Pancreas (tissue), 10 donors: ENCODE measurements at places on chromosomes 2 and 18. TPM values are rescaled to one million over a fixed set of nuclear protein-coding genes. Genes with fewer than 3 reads are reported as not detected.

- no peak overlapping the region for H3K27ac ChIP-seq
- H3K27me3 ChIP-seq, result no peaks in the 10 kb centered on the region
Measured at GRCh38 chr2:204321027-204321800, 224.1 kb upstream of the PARD3B start.

GRCh38 chr18:26543373-26543772 is 5.0 kb downstream of the KCTD1 start:
- H3K4me3 ChIP-seq, result no peak overlapping the region
- H3K27ac ChIP-seq, result no peak overlapping the region
- no peaks in the 10 kb centered on the region for H3K27me3 ChIP-seq
- no peaks in the 10 kb centered on the region for H3K36me3 ChIP-seq
- peak; percentile 30 for DNase-seq
- peaks cover 3% of the 10 kb centered on the region for H3K4me1 ChIP-seq

GRCh38 chr18:75406491-75407445 is 20.7 kb downstream of the SMIM21 start:
- no peak overlapping the region for H3K4me3 ChIP-seq
- no peaks in the 10 kb centered on the region for H3K4me1 ChIP-seq
- no peak overlapping the region for H3K27ac ChIP-seq
- DNase-seq, result no peak
- H3K27me3 ChIP-seq, result no peaks in the 10 kb centered on the region

- no peak overlapping the region for H3K27ac ChIP-seq
- no peaks in the 10 kb centered on the region for H3K27me3 ChIP-seq
- no peak overlapping the region for H3K4me3 ChIP-seq
- H3K36me3 ChIP-seq, result no peaks in the 10 kb centered on the region
- no peak for DNase-seq
Measured at GRCh38 chr2:37244017-37244416, 12.6 kb downstream of the NDUFAF7 start.

DNA sequence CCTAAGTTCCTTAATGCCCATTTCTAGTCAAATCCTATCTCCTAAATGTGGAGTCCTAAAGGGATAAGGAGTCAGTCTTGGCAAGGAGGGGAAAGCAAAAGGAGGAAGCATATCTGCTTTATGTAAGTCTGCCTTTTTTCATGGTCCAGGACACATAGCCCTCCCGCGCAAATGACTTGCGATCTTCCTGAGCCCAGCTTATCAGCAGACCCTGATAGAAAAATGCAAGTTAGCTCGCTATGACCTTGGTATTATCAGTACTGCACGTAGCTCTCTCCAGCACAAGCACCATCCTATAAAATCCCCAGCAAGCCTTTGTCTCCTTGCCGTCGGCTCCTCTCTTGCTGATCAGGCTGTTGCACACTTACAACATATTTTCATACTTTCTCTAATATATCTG is 281.4 kb upstream of the KCNH7 start:
- no peak for DNase-seq
- no peak overlapping the region for H3K4me3 ChIP-seq
- H3K27me3 ChIP-seq, result no peaks in the 10 kb centered on the region

- no peaks in the 10 kb centered on the region for H3K36me3 ChIP-seq
- H3K27ac ChIP-seq, result no peak overlapping the region
- H3K4me3 ChIP-seq, result no peak overlapping the region
- DNase-seq, result no peak
- H3K4me1 ChIP-seq, result no peaks in the 10 kb centered on the region
Measured at GRCh38 chr2:233133239-233133638, 73.1 kb downstream of the INPP5D start.

DNA sequence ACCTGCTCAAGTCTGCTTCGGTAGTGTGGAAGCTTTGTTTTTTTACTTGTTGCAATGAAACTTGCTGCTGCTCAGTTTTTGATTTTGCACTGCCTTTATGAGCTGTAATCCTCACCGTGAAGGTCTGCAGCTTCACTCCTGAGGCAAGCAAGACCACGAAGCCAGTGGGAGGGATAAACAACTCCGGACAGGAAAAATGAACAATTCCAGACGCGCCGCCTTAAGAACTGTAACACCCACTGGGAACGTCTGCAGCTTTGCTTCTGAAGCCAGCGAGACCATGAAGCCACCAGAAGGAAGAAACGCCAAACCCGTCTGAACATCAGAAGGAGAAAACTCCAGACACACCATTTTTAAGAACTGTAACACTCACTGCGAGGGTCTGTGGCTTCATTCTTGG is 245.7 kb upstream of the REG3G start:
- no peak overlapping the region for H3K27ac ChIP-seq
- H3K36me3 ChIP-seq, result no peaks in the 10 kb centered on the region
- no peak for DNase-seq
- no peaks in the 10 kb centered on the region for H3K27me3 ChIP-seq

GRCh38 chr18:69455125-69455524 is 54.4 kb downstream of the DOK6 start:
- H3K4me3 ChIP-seq, result no peak overlapping the region
- H3K4me1 ChIP-seq, result no peaks in the 10 kb centered on the region
- no peaks in the 10 kb centered on the region for H3K36me3 ChIP-seq

GRCh38 chr2:195338856-195339255 is 318.2 kb upstream of the SLC39A10 start:
- H3K27me3 ChIP-seq, result no peaks in the 10 kb centered on the region
- no peaks in the 10 kb centered on the region for H3K36me3 ChIP-seq
- no peaks in the 10 kb centered on the region for H3K4me1 ChIP-seq
- H3K27ac ChIP-seq, result no peak overlapping the region
- no peak overlapping the region for H3K4me3 ChIP-seq

- no peaks in the 10 kb centered on the region for H3K27me3 ChIP-seq
- H3K4me1 ChIP-seq, result no peaks in the 10 kb centered on the region
- no peaks in the 10 kb centered on the region for H3K36me3 ChIP-seq
- no peak for DNase-seq
Measured at GRCh38 chr2:24586955-24587354, 95.9 kb downstream of the NCOA1 start.

DNA sequence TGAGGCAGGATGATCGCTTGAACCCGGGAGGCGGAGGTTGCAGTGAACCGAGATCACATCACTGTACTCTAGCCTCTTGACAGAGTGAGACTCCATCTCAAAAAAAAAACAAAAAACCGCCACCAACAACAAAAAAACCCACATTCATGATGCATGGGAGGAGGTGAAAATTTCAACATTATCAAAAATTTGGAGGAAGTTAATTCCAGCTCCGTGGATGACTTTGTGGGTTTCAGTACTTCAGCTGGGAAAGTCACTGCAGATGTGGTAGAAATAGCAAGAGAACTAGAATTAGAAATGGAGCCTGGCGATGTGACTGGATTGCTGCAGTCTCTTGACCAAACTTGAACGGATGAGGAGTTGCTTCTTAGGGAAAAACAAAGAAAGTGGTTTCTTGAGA is 74.3 kb downstream of the PRKCE start:
- H3K4me1 ChIP-seq, result no peaks in the 10 kb centered on the region
- H3K27ac ChIP-seq, result no peak overlapping the region
- DNase-seq, result no peak
- H3K4me3 ChIP-seq, result no peak overlapping the region
- H3K36me3 ChIP-seq, result no peaks in the 10 kb centered on the region
- no peaks in the 10 kb centered on the region for H3K27me3 ChIP-seq

DNA sequence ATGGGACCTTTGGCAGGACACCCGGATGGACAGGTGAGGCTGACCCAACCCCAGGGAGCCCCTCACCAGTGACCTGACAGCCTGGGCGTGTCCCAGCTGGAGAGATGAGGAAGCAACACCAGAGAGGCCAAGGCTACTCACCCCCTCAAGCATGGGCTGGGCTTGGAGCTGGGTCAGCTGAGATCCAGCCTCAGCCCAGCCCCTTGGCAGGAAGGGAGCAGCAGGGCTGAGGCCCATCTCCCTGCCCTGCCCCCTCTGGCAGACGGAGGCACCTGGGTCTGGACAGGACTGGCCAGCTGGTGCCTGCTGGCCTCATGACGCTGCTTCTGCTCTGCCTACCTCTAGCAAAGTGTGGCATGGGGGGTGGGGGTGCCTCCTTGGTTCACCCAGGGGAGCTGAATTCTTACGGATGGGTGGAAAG is 37.8 kb downstream of the HS6ST1 start:
- no peaks in the 10 kb centered on the region for H3K36me3 ChIP-seq
- H3K4me3 ChIP-seq, result no peak overlapping the region
- no peaks in the 10 kb centered on the region for H3K4me1 ChIP-seq
- H3K27ac ChIP-seq, result no peak overlapping the region
- peak; percentile 20 for DNase-seq

GRCh38 chr2:175010848-175011254 is 5.7 kb upstream of the CHN1 start:
- no peak for DNase-seq
- H3K27me3 ChIP-seq, result peaks cover 3% of the 10 kb centered on the region
- no peak overlapping the region for H3K4me3 ChIP-seq
- H3K27ac ChIP-seq, result no peak overlapping the region
- no peaks in the 10 kb centered on the region for H3K36me3 ChIP-seq
- H3K4me1 ChIP-seq, result no peaks in the 10 kb centered on the region

GRCh38 chr2:217035967-217036366 is 176.1 kb upstream of the TNP1 start:
- no peak for DNase-seq
- H3K27me3 ChIP-seq, result no peaks in the 10 kb centered on the region
- no peaks in the 10 kb centered on the region for H3K36me3 ChIP-seq
- no peak overlapping the region for H3K27ac ChIP-seq
- H3K4me3 ChIP-seq, result no peak overlapping the region

DNA sequence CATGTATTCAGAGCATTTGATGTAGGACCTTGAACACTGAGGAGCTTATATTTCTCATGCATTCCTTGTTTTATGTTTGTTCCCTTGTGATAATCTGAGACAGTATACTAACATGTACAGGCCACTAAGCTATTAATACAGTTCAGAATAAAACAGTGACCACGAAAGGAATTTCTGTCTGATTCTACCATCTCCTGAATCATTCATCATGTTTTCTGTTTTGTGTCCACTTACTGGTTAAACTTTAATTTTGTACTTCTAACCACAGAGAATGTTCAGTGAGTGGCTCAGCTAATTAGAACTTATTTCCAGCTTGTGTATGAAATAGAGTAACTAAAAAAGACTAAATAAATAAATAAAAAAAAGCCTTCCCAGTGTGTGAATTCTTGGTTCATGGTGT is 110.4 kb downstream of the LRP1B start:
- H3K27ac ChIP-seq, result no peak overlapping the region
- H3K4me1 ChIP-seq, result no peaks in the 10 kb centered on the region
- H3K4me3 ChIP-seq, result no peak overlapping the region
- no peaks in the 10 kb centered on the region for H3K27me3 ChIP-seq

- peak overlapping the region; percentile 71 for H3K27ac ChIP-seq
- no peak overlapping the region for H3K4me3 ChIP-seq
- no peaks in the 10 kb centered on the region for H3K27me3 ChIP-seq
- H3K36me3 ChIP-seq, result no peaks in the 10 kb centered on the region
Measured at GRCh38 chr18:22346953-22347605, 70.6 kb downstream of the CTAGE1 start.

DNA sequence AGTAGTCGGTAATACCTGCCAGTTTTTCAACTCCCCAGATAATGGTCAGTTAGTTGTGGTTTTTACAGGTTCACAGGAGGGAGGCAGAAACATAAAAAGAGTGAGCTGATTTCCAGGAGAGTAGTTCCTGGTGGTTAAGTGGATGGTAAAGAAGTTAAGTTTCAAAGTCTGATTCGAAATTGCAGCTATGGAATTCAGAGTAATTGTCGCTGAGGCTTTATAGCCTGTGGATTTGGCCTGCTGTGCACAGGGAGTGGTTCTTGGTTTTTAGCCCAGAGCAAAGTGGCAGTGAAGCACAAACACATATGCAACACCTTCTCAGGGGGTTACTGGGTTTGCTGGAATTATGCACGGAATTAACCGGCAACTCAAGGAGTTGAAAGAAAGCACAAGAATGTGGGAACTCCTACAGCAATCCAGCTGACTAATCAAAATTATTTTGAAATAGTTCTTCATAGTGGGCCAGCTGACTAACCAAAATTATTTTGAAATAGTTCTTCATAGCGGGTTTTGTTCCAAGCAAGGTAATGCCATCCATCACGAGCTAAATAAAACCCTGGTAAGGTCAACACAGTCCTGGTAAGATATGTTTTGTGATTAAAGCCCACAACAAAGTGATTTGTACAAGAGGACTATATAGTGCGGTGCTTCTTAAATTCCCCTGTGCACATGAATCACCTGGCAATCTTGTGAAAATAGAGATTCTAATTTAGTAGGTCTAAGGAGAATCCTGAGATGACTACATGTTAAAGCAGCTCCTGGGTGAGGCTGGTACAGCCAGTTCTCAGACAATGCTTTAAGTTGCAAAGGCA is 94.4 kb downstream of the SGPP2 start:
- no peaks in the 10 kb centered on the region for H3K4me1 ChIP-seq
- no peak overlapping the region for H3K27ac ChIP-seq
- no peak for DNase-seq

DNA sequence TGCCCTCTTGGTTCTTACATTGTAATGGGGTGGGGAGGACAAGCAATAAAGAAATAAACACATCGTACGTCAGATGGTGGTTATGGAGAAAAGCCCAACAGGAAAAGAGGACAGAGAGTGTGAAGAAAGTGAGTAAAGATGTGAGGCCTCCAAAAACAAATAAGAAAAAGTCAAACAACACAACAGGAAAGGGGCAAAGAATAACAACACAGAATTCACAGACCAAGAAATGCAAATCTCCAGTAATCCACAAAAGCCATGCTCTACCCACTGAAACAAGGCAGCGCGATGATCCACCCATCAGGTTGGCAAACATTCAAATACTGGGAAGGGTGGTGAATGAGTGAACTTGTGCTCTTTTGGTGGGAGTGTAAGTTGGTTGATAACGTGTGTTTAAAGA is 16.7 kb upstream of the DUSP2 start:
- no peaks in the 10 kb centered on the region for H3K36me3 ChIP-seq
- H3K4me3 ChIP-seq, result no peak overlapping the region
- no peak overlapping the region for H3K27ac ChIP-seq
- DNase-seq, result no peak

The IL1F10 gene
- not detected for total RNA-seq

The SKOR2 gene
- total RNA-seq, result not detected

The PAX8 gene
- not detected for total RNA-seq

The KCNG3 gene
- 0.51 TPM for total RNA-seq

The AMMECR1L gene
- 5.4 TPM for total RNA-seq

The WIPF1 gene
- total RNA-seq, result 6.2 TPM

The FEV gene
- total RNA-seq, result 2.1 TPM

The HS6ST1 gene
- 42.3 TPM for total RNA-seq

The RAPH1 gene
- 16.6 TPM for total RNA-seq

The EVX2 gene
- total RNA-seq, result not detected

The MERTK gene
- total RNA-seq, result 5.2 TPM

The FLACC1 gene
- 0.52 TPM for total RNA-seq
